ENCODE measurements at places on chromosomes 5 and 9.

DNA sequence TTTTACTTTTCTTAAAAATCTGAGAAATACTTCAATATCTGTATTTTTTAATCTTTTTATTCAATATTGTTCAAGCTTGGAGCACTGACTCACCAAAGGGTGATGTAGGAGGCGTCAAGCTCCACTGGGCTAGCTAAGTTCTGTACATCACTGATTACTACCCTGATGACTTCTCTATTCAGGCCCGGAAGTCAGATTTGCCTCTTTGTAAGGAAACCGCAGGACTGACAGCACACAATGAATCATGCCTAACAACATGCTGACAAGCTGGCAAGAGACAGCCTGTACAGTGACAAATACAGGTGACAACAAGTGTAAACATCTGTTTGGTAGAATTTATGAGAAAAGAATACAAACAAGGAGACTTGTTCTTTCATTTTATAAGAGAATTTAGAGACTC is 627.9 kb upstream of the RORB start:
- DNase-seq = peak; percentile 91

DNA sequence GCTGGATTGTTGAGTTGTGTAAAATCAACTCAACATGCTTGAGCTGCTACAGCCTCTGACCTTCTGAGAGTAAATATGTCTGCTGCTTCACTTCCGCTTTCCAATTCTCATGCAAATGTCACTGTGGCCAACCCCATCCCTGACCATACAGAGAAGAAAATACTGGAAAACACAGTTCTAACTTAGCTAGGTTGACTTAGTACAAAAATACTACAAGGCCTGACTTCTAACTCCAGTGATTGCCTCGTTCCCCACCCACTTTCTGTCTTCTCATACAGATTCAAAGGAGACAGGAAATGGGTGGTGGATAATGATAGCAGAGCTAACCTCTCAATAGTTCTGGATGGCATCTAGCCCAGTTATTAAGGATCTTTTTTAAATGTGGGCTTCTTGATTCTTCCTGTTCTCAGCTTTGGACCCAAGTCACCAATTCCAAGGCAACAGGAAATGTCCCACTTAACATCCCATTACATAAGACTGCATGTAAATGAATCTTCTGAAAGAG is 226.6 kb upstream of the SLC24A2 start:
- DNase-seq = no peak

- DNase-seq = no peak
Observed at GRCh38 chr5:88687373-88687911, 195.5 kb downstream of the MEF2C start.

GRCh38 chr5:40521925-40522324 is 157.8 kb upstream of the PTGER4 start:
- DNase-seq = peak; percentile 9
